ENCODE measurements at places on chromosomes 6 and 20.

DNA sequence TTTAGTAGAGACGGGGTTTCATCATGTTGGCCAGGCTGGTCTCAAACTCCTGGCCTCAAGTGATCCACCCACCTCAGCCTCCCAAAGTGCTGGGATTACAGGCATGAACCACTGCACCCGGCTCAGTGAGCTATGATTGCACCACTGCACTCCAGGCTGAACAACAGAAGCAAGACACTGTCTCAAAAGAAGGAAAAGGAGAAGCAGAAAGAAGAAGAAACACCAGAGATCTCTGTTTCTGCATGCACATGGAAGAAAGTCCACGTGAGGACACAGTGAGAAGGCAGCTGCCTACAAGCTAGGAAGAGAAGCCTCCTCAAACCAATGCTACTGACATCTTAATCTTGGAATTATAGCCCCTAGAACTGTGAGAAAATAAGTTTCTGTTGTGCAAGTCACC lies 16.0 kb downstream of the ECT2L start:
- DNase-seq = no peak

DNA sequence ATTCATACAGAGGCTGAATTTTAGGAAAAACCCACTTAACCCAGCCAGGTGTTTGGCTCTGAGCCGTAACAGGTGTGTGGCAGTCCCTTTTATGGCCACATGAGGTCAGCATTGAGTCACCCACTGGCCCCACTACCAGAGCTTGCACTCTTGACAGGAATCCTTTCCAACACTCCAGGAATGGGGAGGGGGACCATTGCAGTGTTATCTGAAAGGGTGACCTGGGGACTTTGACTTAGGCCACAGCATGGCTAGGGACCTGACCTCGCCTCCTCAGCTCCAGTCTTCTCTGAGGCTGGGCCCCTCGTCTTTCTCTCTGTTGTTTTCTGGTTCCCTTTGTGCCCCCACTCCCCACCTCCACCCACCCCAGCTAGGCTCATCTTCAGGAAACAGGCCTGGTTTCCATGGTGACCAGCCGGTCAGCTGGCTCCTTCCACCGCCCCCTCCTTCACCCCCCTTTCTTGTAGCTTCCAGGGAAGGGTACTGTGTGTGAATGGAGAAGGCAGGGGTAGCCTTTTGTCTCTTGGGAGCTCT lies 2.1 kb upstream of the TMEM151B start:
- DNase-seq = peak; percentile 19

GRCh38 chr20:9689041-9689440 lies 149.8 kb downstream of the PAK5 start:
- DNase-seq = no peak

DNA sequence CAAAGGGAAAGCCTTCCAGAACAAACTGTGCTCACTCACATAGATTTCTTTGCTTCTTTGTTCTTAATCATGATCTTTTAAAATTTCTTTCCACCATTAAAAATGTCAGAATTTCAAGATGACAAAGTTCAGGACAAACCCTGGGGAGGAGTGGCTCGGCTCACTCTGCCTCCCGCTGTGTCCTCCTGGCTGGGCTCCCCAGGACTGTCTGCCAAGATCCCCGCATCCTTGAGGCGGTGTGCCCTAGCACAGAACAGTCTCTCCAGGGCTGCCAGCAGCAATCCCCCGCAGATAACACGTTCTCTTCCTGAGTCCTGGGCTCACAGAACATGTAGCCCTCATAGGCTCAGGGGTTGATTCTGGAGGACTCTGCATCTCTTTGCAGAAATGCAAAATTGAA lies 98.4 kb upstream of the KCNG1 start:
- DNase-seq = peak; percentile 3

- no peak for DNase-seq
Measured at GRCh38 chr20:41225091-41225490, 87.7 kb downstream of the PLCG1 start.

- no peak for DNase-seq
Measured at GRCh38 chr20:17761604-17762003, 61.8 kb downstream of the BANF2 start.

DNA sequence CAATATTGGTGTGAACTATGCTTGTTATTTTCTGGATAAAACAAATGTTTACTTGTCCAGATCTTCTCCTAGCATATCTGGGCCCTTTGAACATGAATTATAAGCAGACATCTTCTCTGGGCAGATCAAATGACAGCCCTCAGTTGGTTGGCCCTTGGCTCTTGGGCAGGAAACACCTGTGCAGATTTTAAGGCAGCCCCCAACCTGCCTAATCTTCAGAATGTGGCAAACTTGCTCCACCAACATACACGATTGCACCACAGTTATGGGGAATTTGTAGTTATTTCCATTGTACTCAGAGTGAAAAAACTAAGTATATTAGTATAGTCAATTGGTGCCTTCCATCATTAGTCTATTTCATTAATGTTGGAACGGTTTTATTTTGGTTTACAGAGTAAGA lies 94.9 kb upstream of the KCNK16 start:
- DNase-seq = no peak

- peak; percentile 76 for DNase-seq
Measured at GRCh38 chr6:63573076-63573898, 1.0 kb downstream of the LOC128125822 start.

- DNase-seq = no peak
Measured at GRCh38 chr6:14353798-14354197, 236.2 kb downstream of the CD83 start.

GRCh38 chr6:89289710-89290109 lies 25.4 kb downstream of the GABRR2 start:
- no peak for DNase-seq

GRCh38 chr6:108168501-108169463 lies 3.0 kb downstream of the NR2E1 start:
- no peak for DNase-seq

- DNase-seq = no peak
Measured at GRCh38 chr6:1820714-1821113, 211.0 kb downstream of the FOXC1 start.

DNA sequence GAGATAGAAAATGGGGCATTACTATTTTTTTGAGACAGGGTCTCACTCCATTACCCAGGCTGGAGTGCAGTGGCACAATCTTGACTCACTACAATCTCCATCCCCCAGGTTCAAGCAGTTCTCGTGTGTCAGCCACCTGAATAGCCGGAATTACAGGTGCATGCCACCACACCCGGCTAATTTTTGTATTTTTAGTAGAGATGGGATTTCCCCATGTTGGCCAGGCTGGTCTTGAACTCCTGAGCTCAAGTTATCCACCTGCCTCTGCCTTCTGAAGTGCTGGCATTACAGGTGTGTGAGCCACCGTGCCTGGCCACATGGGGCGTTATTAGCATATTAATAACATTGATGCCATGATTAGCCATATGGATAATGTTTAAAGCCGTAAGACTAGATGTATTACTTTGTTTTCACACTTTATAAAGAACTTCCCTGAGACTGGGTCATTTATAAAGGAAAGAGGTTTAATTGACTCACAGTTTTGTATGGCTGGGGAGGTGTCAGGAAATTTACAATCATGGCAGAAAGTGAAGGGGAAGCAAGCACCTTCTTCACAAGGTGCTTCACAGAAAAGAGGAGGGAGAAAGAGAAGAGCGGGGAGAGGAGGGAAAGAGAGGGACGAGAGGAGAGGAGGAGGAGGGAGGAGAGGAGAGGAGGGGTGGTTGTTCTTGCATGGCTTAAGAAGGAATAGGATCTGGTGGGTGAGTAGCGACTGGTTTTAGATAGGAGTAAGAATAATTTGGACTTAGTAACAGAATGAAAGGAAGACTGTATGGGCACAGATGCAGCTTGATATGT lies 51.9 kb downstream of the MYO6 start:
- no peak for DNase-seq

DNA sequence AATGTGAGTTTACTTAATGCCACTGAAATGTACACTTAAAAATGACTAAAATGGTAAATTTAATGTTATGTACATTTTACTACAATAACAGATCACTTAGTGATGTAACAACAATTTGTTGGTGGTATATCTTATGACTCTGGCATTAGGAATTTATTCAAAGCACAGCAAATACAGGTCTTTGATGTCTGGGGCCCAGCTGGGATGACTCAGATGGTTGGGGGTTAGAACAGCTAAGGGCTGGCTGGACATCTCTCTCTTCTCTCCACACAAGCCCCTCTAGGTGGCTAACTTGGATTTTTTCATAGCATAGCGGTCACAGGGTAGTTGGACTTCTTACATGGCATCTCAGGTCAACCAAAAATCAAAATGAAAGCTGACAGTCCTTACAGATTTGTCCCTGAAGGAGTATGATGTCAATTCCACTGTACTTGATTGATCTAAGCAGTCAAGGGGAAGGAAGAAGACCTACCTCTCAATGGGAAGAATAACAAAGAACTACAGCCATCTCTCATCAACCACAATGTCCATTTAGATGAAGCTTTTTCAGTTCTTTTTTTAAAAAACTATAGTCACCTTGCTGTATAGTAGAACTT lies 37.5 kb upstream of the LCA5 start:
- DNase-seq = no peak
